ENCODE measurements at places on chromosomes 3 and 15.

DNA sequence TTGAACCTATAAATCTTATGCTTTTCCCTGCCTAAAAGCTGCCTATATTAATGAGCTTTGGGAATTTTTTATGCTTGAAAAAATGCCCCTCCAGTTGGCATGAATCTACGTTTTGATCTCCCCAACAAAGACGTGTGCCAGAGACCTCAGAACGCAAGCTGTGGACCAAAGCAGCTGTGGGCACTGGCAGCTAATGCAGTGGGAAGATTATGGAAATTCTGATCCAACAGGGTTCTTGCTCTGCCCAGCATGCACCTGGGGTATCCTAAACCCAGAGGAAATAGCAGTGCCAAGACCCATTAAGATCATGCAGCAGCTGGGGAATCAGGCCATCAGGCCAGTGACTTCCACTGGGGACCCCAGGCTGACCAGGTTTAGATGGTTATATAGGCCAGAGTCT lies 423.0 kb downstream of the ZBBX start:
- DNase-seq, result no peak

DNA sequence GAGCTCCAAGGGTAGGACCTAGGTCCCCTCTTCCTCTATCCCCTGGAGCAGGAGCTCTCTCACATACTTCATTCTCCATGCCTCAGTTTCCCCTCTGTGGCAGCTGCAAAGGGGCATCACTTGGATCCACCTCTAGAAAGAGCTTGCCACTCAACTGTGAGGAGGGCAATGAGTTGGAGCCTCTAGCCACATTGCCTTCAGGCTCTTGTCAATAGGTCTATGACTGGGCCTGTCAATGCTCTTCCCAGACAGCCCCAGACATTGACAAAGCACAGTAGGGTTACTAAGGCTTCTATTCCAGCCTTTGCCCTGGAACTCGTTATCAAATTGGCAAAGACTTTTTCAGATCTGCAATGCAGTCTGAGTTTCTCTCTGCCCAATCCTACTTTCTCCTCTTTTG lies 4.4 kb upstream of the VIPR1 start:
- peak; percentile 1 for DNase-seq

- no peak for DNase-seq
Measured at GRCh38 chr3:110031975-110032374, 694.6 kb upstream of the DPPA4 start.

DNA sequence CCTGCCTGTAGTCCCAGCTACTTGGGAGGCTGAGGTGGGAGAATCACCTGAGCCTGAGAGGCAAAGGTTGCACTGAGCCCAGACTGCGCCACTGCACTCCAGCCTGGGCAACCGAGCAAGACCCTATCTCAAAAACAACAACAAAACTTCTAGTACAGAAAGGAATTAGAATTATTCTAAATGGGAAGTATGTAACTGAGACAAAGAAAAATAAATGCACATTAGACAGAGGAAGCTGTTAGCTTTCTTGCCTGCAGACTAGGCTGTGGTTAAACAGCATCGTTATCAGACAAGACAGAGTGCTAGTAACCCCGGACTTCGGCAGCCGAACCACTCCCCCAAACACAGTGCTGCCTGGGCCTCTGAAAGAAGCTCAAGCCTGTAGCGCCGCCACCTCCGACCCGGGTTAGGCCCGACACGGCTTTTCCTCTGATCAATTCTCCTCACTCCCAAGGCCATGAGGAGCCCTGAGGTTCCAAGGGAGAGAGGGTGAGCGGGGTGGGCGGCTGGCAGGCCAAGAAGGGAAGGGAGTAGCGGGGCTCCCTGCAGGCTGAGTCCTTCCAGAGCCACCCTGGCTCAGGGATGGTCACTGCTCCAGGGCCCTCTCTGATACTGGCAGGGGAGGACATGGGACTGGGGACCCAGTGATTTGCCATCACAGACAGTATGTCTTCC lies 44.8 kb upstream of the MUC4 start:
- no peak for DNase-seq

DNA sequence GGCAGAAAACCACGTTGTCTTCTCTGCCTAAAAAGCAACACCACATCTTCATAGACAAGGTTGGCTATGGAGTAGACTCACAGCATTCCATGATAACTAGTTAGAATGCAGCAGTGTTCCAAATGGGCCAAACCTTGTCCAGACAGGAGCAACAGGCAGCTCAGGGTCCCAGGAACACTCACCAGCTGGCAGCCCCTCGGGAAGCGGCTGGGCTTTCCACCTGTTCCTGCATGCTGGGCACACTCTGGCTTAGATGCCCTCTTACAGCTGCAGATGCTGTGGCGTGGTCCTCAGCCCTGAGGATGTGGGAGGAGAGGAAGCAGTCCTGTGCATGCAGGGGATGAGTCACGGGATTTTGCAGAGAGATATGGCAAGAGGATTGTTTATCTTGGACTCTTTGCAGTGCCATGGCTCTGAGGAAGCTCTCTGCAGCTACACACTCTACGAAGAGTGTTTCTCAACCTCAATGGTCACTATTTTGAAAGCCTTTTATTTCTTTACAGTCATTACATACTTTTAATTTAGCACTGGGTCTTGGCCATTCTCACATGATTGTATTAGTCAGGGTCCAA lies 11.3 kb downstream of the NRROS start:
- DNase-seq, result no peak

DNA sequence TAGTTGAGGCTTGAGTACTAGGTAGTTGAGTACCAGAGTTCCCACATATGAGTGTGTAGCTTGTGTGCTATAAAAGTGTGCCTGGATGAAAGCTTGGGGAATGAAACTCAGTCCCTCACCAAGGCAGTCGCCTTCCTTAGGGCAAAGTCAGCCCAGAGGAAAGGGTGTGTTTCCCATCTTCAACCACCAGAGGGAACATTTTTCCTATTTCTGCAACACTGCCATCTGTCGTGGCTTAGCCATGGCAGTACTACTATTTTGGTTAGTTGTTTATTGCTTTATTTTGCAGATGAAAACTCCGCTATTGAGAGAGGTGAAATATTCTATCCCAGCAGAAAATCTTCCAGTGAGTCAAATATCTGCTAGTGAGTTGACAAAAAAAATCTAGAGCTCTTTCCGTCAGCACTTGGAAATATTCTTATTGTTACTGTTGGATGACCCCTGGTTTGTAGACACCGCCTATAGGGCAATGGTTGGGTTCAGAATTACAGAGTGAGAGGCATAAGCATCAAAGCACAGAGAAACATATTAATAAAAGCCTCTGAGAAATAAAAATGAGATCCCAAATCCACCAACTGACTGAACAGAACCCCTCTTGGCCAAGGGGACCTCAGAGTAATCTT lies 239.9 kb downstream of the CPNE4 start:
- DNase-seq, result peak; percentile 57

GRCh38 chr3:139020036-139020867 lies 474 bp downstream of the PRR23B start:
- DNase-seq, result no peak

GRCh38 chr3:195425849-195426248 lies 17.0 kb downstream of the ACAP2 start:
- DNase-seq, result no peak

DNA sequence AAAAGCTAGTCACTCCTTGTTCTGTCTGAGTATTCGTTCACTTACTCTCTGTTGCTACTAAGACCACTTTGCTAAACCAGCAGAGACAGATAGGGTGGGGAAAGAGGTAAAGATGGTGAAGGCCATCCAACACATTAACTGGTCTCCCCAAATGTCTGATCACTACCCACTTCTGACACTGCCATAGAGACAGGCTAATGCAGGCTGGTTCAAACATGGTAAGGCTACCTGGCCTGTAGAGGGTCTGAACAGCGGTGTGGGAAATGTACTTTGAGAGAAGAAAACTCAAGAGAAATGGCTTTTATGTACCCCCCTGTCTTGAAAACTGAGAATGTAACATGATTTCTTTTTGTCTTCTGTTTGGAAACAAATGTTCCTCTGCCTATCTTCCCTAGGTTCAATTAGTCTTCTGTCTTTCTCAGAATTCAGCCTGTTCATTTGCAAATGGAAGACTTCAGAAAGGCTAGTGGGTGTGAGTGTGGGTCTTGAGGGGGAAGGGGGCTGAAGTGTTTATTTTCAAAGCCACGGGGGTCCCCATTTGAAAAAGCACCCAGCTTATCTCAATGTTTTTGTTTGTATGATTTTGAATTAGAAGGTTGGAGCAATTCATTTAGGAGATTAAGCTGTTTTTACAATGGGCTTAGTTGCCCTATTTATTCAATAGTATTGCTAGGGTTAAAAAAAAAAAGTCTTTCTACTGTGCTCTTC lies 15.8 kb downstream of the ALDH1A2 start:
- no peak for DNase-seq

DNA sequence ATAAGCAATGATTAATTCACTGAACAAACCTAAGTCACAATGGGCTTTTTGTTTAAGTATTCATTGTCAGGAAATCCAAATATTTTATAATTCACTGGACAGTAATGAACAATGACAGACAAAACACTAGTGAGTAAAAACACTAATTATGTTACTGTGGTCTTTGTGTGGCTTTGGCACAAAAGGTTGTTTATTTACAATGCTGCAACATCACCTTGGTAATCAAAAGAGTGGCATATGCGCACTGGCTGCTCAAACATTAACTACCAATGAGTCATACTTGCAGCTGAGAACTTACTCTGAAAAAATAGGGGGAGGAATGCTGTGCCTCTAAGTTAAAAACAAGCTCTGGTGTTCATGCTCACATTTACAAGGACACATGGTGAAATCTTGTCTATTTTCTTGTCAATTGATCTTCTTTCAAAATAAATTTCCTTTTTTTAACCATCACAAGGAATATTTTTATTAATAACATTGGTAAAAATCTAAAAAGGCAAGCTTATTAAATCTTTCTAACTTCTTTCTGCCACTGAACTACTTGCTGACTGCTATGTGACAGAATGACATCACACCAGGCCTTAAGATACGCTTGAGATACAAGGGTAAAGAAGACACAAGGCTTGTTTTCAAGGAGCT lies 85.2 kb upstream of the PPIB start:
- DNase-seq, result no peak

DNA sequence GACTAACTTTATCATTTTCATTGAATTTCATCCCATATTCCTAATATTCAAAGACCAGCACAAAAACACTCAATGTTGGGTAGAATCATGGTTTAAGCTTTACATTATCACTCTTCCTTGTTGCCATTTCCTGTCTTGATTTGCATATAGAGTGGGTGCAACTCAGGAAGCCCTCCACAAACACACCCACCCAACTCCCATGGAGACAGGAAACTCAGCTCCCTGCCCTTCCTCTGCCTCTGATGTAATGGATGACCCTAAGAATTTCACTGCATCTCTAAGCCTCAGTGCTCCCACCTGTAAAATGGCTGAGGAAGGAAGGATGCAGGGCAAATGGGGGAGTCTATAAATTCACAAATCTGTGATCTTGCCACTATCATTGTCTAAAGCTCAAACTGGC lies 98.1 kb upstream of the BFSP2 start:
- DNase-seq, result no peak

GRCh38 chr15:67556976-67557570 lies 14.6 kb downstream of the MAP2K5 start:
- DNase-seq, result no peak

- DNase-seq, result no peak
Measured at GRCh38 chr15:57819646-57820045, 113.1 kb downstream of the POLR2M start.

DNA sequence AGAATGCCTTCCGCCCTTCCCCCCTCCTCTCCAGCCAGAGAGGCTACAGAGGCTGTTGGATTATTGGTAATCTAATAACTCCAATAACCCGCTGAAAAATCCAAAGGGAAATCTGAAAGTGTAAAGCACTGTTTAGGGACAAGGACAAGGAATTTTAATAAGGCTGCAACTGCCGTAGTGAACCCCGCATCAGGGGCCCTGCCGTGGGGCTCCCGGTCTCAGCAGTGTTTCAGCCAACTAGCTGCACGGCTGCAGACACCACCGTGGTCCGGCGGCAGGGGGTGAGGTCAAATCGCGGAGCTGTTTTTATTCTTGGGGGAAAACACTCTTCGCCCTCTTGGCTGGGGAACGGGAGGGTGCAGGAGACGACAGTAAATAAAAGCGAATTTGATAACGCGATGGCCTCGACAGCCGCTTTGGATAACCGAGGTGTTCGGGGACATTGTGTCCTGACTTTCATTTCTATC lies 6.1 kb downstream of the BCL6 start:
- no peak for DNase-seq

GRCh38 chr15:81337713-81338157 lies 13.8 kb upstream of the STARD5 start:
- DNase-seq, result no peak

DNA sequence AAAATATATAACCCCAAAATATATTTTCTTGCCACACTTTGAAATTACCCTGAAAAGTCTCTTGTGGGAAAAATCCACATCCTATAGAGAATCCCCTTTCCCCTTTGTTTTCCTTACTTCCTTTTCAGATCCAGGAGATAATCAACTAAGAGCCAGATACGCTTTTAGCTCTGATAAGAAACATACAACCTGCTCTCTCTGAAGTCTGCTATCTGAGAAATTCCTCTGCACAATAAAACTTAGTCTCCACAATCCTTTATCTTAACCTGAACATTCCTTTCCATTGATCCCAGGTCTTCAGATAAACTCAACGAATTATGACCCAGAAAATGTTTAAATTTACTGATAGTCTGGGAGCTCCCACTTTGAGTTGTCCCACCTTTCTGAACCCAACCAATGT lies 233.4 kb upstream of the SETMAR start:
- DNase-seq, result no peak

DNA sequence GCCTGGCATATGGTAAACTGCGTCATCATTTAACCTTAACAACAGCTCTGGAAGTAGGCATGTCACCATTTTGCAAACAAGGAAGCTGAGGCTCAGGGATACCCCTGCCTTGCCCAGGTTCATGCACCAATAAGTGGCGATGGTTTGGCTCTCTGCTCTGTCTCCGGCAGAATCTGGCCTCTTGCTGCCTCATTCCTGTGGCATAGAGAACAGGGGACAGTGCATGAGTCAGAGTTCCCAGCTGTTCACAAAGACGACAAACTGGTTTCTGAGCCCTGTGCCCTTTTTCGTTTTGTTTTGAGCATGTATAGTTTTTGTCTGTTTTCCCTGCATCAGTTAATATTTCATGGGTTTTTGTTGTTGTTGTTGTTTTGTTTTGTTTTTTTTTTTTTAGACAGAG lies 236.8 kb downstream of the OPA1 start:
- no peak for DNase-seq

DNA sequence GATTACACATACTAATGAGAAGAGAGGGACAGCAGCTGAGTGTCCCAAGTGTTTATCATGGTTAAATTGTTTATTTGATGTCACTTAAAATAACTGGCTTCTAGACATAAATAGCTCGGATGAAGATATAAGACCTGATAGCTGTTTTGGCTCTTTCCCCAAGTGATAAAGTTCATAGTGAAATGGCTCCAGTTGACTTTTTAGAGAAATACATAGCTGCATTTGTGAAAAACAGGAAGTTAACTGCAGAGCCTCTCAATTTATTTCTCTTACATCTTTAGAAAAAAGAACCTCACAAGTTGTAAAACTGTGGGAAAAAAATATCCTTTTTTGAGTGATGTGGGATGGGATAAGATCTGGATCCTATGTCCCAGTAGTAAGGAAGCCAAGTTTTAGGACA lies 332.9 kb upstream of the RASGRP1 start:
- DNase-seq, result no peak
